Inflammatory macrophage (primary cell): ENCODE measurements at places on chromosomes 5 and 9.
A peak's percentile ranks its signal among the peaks of the same experiment; 100 is the strongest.

DNA sequence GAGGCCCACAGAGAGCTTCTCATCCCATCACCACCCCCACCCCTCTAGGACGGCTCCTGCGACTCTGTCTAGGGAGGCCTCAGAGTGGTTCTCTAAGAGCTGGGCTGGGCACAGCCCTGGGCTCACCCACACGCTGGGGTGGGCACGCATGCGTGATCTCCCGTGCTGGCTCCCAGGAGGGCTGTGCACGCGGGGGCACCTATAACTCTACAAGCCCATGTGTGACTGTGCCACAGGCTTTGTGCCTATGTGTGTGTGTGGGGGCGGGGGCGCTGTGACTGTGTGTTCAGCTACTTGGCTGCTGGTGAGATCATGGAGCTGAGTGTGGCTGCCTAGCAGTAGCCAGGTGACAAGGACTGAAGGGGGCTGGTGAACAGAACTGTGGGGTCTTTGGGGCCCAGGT lies 32.2 kb downstream of the NDUFA8 start:
- no peak for DNase-seq

DNA sequence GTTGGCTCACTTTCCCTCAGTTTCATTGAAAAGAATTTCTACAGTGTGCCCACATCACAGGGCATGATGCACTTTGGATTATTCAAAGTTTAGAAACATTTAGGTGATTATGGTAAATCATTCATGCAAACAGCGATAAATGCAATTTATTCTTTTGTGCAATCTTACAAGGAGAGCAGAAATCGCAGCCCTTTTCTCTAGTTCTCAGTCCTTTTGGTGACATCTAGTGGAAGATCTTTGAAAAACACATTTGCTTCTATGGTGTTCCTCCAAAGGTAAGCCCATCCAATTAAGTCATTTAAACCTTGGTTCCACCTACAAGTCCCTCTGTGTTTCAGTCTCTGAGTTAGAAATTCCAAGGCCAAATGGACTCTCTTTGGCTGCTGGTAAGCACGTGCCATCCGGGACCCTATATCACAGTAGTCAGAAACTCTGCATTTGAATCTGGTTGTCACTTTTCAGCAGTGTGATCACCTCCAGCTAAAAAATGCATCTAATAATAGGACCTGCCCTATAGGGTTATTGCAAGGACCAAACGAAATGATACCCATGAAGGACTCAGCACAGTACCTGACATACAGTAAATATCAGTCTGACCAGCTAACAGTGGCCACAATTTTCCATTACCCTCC lies 66.4 kb downstream of the MACROH2A1 start:
- DNase-seq: peak; percentile 29

DNA sequence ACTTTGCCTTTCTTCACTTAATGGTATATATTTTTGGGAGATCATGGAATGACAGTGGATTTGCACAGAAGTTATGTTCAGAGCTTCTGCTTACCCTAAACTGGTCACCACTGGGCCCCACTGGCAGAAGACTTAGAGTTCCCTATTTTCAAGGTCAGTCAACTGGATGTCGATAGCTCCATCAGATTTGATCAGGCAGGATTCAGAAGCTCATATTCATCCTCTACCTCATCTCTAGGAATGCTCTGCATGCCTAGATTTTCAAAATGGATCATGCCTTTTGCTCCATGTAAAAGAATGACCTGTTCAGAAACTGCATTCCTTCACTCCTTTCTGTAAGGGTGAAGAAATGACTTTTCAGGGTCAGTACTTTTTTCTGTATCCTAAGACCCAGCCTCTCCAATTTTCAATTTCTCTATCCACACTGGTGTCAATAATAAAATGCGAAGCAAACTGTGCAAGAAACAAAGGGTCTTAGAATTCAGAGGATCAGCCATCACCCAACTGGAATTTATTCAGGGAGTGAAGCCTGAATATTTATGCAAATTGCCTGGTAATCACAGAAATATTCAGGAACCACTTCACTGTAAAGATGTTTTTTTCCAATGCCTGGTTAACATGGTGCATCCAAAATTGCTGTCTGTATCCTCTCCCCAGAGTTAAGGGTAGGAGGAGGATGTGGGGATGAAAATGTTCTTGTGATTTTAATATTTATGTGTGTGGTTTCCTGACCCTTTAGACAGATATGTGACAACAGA lies 125.4 kb downstream of the DOCK2 start:
- DNase-seq: no peak

DNA sequence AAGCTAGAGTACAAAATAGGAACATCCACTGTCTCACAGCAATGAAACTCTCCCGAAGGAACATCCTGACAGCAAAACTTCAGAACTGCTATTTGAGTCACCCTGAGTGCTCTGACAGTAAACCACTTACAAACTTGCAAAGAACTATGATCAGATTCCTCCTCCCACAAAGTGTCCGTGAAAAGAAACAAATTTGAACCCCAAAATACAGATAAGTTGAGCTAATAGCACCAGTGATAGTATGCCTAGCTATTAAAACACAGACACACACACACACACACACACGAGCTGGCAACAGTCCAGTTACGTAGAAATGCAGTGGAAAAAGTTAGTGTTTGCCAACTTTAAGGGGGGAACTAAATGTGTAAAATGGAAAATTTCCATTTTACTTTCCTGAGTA lies 3.1 kb upstream of the GLIS3 start:
- DNase-seq: no peak

GRCh38 chr9:121930956-121931355 lies 162.2 kb downstream of the TTLL11 start:
- DNase-seq: no peak

GRCh38 chr9:36150574-36151315 lies 14.2 kb downstream of the GLIPR2 start:
- peak; percentile 82 for DNase-seq

DNA sequence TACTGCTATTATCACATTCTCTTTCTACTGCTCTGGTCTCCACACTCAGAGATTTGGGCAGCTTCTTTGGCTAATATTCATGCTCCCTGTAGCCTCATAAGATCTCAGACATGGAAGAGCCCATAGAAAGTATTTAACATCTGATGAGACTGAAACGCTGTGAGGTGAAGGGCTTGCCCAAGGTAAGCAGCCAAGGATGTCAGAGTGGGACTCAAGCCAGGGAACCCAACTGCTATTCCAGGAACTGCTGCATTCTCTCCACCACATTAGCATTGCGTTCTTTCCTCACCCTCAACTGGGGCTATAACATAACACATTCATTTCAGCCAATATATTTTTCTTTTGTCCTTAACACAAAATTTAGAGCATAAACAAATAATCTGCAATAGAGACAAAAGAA lies 3.8 kb downstream of the ADRB2 start:
- no peak for DNase-seq

- no peak for DNase-seq
Observed at GRCh38 chr5:92780057-92780456, 801.0 kb downstream of the NR2F1-AS1 start.

DNA sequence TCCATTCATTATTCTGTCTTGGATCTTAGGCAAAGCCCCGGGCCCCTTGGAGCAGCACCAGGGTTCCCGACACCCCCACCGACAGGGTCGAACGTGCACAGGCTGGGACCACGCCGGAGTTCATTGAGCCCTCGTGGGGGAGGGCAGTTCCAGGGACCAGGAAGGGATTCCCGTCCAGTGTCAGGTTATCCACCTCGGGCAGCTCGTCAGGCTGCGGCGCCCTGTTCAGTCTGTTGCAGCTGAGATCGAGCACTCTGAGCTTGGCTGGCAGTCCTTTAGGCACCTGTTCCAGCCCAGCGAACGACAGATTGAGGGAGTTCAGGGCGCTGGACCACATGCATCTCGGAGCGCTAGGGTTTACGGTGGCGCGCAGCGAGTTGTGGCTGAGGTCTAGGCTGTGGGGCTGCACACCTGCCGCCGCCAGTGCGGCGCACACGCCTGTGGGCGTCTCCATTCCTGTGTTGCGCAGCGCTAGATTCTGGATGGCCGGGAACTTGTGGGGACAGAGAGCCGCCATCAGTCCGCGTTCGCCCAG lies 1.1 kb downstream of the CD14 start:
- no peak for DNase-seq

- DNase-seq: no peak
Observed at GRCh38 chr9:131633491-131634031, 88.2 kb downstream of the PRRT1B start.

- peak; percentile 53 for DNase-seq
Observed at GRCh38 chr5:56588636-56589480, 226.5 kb upstream of the MAP3K1 start.

GRCh38 chr9:110228321-110228720 lies 20.4 kb upstream of the C9orf152 start:
- no peak for DNase-seq

DNA sequence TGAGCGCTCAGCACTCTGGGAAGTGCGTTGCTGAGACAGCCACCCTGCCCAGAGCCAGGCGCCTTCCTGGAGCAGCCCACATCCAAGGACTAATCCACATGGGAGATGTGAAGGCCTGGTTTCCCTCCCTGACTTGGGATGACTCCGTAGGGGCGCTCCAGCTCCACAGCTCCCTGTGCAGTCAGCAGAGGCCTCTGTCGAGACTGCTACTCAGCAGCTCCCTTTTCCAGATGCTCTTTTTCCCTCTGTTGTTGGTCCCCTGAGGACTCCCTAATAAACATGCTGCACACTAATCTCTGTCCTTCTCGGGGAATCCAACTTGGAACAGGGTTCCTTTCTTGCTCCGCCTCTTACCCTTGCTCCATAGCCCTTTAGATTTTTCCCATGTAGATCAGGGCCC lies 237.3 kb downstream of the ZSWIM6 start:
- DNase-seq: no peak

DNA sequence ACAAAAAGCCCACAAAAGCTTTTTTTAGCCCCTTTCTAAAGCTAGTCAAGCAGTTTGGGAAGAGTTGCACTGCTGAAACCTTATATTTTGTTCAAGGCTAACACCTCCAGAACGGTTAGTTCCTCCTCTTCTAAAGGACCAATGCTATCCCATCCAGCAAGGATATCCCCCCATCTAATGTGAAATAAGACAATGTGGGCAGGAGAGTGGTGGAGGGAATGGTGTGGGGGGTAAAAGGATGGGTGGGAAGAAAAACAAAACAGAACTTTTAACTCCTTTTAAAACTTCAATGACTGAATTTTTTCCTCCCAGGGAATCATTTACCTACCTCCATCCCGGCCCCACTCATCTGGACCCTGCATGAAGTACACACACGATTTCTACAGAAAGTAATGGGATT lies 21.2 kb downstream of the PTCH1 start:
- no peak for DNase-seq

- peak; percentile 66 for DNase-seq
Observed at GRCh38 chr5:40502736-40503135, 177.0 kb upstream of the PTGER4 start.

GRCh38 chr9:134686896-134687295 lies 45.3 kb downstream of the COL5A1 start:
- DNase-seq: no peak

GRCh38 chr5:178532666-178533065 lies 57.5 kb downstream of the COL23A1 start:
- peak; percentile 50 for DNase-seq

DNA sequence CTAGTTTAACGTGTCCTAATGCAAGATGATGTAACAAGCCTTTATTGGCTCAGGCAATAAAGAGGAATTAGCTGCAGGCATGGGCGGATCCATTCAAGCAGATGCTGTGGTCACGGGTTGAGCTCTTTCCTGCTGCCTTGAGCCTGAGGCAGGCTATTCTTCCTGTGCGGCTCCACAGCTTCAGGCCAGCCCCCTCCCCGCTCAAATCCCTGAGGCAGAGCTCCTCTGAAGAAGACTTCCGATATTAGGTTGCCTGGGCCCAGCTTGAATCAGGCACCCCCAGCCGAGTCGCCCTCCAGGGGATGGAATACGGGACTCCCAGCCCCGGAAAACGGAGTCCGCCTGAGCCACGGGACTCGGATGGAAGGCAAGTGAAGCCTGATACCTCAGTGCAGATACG lies 95.0 kb upstream of the RUFY1 start:
- DNase-seq: peak; percentile 2

- DNase-seq: no peak
Observed at GRCh38 chr5:112388739-112389138, 30.3 kb downstream of the EPB41L4A start.

GRCh38 chr5:144187699-144188294 lies 17.1 kb downstream of the KCTD16 start:
- DNase-seq: peak; percentile 77

DNA sequence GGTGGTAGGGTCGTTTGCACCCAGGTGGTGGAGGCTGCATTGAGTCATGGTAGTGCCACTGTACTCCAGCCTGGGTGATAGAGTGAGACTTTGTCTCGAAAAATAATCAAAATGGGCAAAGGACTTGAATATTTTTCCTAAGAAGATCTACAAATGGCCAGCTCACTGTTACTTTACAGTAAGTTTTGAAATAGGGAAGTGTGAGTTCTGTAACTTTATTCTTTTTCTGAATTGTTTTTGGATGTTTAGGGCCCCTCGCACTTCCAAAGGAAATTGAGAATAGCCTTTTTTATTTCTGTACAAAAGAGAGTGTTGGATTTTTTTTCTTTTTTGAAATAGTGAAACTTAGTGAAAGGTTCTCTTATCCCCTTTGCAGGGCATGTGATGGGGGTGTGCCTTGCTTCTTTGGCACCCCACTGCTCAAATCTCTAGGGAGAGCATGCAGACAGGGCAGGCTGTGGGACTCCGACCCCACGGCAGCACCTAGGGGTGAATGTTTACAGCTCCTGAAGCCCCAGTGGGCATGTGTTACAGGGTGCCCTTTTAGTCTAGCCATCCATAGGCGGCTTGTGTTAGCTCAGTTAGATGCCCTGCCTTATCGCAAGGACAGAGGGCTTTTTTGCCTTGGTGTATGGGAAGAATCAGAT lies 33.3 kb downstream of the GPBP1 start:
- DNase-seq: no peak

GRCh38 chr5:72376381-72376780 lies 56.2 kb downstream of the PTCD2 start:
- no peak for DNase-seq

- DNase-seq: peak; percentile 50
Observed at GRCh38 chr9:86282979-86283535, 719 bp upstream of the ISCA1 start.

DNA sequence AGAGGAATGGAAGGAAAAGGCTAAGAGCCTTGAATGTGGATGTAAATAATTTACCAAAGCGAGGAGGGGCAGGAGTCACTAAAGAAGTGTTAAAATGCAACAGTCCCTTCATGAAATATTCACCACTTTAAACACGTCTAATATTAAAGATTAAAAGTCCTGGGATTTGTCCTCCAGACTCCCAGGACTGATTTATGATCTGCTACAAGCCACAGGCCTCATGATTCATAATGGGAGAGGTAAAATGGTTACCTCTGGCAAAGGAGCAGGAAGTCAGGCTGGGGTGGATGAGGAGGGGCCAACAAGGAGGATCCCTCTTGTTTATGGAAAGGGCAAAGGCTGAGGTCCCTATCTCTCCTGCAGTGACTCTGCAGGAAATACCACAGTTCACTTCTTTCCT lies 292.4 kb downstream of the TRIM32 start:
- no peak for DNase-seq

DNA sequence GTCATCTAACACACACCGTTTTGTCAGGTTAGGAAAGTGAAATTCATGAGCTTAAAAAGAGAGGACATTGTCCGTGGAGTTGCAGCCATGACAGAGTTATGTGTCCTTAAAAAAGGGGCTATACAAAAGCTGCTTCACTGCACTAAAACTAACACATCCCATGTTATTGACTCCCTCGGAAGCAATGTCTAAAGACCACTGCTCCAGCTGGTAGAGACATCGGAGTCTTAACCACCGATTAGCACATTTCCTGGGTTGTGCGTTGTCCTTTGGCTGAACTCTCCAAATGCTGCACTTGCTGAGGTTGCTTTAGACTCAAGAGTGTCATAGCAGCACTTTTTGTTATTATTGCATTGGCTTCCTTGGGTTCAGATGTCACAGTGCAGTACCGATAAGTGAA lies 128.3 kb upstream of the C9orf72 start:
- DNase-seq: peak; percentile 74
